ENCODE measurements at places on chromosomes 3 and 15.

- no peak for DNase-seq
Measured at GRCh38 chr3:14113965-14114635, 10.6 kb downstream of the CHCHD4 start.

DNA sequence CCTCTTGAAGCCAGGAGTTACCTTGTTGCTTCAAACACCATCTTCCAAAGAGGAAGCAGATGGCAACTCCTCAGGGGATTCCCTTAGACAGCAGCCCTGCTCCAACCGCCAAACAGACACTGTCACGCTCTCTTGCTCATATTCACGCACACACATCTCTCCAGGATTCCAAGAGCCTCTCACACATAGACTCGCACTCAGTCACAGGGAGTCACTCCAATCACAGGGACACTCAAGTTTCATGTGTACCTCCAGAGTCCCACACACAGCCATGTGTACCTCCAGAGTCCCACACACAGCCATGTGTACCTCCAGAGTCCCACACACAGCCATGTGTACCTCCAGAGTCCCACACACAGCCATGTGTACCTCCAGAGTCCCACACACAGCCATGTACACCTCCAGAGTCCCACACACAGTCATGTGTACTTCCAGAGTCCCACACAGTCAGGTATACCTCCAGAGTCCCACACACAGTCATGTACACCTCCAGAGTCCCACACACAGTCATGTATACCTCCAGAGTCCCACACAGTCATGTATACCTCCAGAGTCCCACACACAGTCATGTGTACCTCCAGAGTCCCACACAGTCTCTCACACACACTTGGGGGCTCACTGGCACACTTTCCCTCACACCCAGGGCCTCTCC, 6.1 kb downstream of the VWA5B2 start:
- DNase-seq: no peak

- DNase-seq: no peak
Measured at GRCh38 chr3:46293991-46294833, 52.0 kb downstream of the CCR3 start.

DNA sequence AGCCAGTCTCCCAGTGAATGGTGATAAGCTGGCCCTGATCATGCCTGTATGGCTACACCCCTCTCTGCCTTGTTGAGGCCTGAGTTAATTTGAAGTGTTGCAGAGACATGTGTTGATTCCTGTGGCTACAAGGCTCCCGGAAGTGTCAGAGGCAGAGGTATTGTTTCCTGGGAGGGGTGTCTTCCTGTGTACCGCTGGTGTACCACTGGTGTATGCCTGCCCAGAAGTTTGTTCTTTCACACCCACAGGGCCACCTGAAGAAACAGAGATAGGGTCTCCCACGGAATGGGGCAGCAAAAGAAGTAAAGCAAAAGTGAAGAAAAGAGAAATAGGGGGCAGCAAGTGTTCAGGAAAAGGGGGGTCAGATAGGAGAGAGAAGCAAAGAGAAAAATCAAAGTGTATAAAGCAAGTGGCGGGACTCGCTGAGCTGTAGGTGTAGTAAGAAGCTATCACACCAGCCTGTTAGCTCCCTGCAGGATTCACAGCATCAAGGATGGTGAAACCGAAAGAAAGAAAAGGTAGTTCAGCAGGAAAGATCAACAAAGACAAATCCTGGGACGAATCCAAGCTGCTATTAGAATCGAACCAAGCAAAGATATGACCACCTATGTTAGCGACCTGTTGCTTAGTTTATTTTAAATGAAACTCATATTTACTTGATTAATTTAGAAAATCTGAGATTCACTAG, 36.6 kb upstream of the CD47 start:
- DNase-seq: no peak

GRCh38 chr15:36428102-36428845, 151.2 kb upstream of the CDIN1 start:
- DNase-seq: peak; percentile 24

GRCh38 chr15:65194826-65195547, 9.8 kb upstream of the CLPX start:
- DNase-seq: no peak

DNA sequence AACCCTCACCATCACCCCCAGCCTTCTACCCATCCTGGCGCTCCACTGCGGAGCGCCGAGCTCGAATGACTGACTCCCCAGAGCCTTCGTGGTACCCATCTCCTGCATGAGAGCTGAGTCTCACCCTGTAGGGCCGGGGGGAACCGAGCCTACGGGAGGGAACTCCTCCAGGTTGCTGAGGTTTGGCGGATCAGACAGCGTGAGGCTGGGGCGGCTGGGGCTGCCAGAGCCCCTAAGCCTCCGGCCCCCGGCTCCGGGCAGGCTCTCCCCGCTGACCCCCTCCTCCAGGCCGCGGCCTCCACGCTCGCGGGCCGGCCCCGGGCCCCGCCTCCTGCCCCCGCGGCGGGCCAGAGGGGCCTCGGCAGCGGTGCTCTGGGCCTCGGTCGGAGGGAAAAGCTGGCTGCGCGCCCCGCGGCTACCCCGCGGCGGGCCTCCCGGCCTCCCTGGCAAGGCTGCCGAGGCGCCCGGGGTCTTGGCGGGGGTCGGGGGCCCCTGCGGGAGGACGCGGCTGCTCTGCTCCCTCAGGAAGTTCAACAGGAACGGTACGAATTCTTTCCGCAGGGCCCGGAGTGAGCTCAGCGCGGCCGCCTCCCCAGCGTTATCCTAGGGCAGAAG, 643 bp downstream of the CDAN1 start:
- DNase-seq: no peak

GRCh38 chr3:112604536-112604935, 36.4 kb downstream of the CCDC80 start:
- DNase-seq: peak; percentile 55

GRCh38 chr15:92677999-92678398, 22.4 kb upstream of the FAM174B start:
- DNase-seq: no peak

Measured in retinal pigment epithelial cell (primary cell).